ENCODE measurements at places on chromosomes 7 and 10. TPM values are rescaled to one million over a fixed set of nuclear protein-coding genes. Genes with fewer than 3 reads are reported as not detected.

GRCh38 chr7:43619213-43620012, 36.5 kb downstream of the STK17A start:
- H3K4me3 ChIP-seq, result no peak overlapping the region
- peaks cover 10% of the 10 kb centered on the region for H3K4me1 ChIP-seq
- peaks cover 70% of the 10 kb centered on the region for H3K36me3 ChIP-seq
- no peak overlapping the region for H3K27ac ChIP-seq

DNA sequence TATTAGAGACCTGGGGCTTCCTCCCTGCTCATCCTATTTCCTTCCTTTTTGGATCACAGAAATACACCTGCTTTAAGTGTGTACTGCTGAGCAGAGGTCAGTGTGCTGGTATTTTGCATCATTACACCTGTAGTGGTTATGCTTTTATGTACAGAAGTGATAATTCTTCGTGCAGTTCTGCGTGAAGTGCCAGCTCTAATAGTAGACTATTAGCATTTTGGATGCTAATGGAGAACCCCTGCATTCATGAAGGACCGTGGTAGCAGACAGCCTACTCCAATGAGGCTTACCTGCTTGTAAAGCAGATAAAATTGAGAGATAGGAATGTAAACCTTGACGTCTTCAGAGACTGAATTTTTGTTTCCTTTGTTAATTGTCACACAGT, 114.3 kb downstream of the CDK14 start:
- peaks cover 12% of the 10 kb centered on the region for H3K4me1 ChIP-seq
- no peak for DNase-seq
- no peaks in the 10 kb centered on the region for H3K36me3 ChIP-seq
- no peak overlapping the region for H3K27ac ChIP-seq

DNA sequence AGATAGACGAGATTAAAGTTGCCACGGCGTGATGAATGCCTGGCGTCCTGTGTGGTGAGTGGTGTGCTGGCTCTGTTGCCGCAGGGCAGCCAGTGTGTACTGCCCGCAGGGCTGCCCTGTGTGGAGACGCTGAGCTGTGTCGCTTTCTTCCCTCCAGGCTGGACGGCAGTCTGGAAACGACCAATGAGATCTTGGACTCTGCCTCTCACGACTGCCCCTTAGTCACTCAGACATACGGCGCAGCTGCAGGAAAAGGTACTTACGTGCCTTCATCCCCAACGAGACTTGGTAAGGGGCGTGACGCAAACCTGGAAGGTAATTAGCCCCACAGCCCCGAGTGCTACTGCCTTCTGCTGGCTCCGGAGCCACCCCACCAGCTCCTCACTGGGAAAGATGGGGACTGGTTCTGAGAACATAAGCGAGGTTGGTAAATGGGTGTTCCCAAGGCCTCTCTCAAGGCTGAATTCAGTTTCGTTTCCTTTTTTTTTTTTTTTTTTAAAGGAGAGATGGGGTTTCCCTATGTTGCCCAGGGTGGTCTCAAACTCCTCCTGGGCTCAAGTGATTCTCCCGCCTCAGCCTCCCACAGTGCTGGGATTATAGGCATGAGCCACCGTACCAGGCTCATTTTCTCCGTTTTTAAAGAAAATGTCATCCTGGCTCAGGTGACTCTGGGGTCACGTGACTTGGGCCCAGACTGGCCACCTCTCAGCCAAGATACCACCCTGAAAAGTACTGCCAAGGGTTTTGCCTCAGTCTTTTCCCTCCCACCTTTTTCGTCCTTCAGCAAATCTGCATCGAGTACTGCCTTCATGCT, 39.6 kb downstream of the WIPI2 start:
- no peak for DNase-seq
- no peaks in the 10 kb centered on the region for H3K4me1 ChIP-seq
- no peak overlapping the region for H3K27ac ChIP-seq

DNA sequence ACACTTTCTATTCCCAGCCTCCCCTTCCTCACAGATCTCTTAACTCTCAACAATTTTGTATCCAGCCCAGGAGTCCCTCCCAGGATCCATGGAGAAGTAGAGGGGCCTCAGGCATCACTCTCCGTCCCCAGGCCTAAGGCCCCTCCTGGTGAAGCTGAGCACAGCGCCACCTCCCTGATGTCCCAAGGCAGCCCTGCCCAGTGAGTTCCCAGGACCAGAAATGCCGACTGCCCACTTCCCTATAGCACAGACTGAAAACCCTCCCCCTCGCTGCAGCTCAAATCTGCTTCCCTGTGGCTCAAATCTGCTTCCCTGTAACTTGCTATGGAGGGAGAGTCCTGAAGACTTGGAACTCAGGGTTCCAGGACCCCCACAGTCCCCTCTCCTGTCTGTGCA, 35.6 kb downstream of the YKT6 start:
- H3K4me1 ChIP-seq, result no peaks in the 10 kb centered on the region
- no peak overlapping the region for H3K4me3 ChIP-seq
- peaks cover 7% of the 10 kb centered on the region for H3K27me3 ChIP-seq
- H3K27ac ChIP-seq, result no peak overlapping the region
- DNase-seq, result no peak
- no peaks in the 10 kb centered on the region for H3K36me3 ChIP-seq

GRCh38 chr10:84205049-84205852, 10.9 kb downstream of the CDHR1 start:
- no peaks in the 10 kb centered on the region for H3K36me3 ChIP-seq
- no peaks in the 10 kb centered on the region for H3K4me1 ChIP-seq
- no peak overlapping the region for H3K27ac ChIP-seq
- no peak overlapping the region for H3K4me3 ChIP-seq
- DNase-seq, result no peak

DNA sequence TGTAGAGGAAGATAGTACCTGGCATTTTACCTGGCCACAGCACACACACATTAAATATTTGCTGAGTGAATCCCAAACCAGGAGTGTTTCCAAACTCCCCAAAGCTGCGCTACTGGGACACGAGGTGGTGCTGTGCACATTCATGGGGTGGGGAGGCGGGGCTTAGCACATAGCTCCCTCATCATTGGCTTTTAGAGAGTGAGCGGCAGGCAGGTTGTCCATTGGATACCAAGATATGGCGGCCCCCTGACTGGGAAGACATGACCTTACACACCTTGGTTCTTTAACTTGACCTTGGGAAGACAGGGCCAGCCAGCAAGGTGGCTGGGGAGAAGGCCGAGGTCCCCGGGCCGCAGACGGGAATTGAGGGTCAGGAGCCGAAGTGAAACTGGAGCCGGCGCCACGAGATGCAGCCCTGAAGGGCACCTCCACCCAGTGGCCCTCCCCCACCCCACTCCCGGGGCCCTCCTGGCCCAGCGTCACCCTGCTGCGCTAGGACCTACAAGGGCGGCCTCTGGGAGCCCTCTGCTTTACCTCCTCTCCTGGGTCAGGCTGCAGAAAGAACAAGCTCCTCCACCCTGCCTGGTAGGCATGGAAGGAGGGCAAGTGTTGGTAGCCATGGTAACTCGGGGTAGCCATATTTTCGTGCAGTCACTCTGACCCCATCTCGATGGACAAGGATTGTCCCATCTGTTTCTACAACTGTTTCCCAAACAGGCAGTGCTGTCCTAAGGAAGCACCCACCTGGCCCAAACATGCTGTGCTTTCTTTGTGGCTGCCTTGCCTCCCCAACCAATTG, 24.0 kb downstream of the TMEM176A start:
- H3K4me1 ChIP-seq, result no peaks in the 10 kb centered on the region
- DNase-seq, result no peak
- peaks cover 4% of the 10 kb centered on the region for H3K27me3 ChIP-seq
- H3K27ac ChIP-seq, result no peak overlapping the region
- no peak overlapping the region for H3K4me3 ChIP-seq

DNA sequence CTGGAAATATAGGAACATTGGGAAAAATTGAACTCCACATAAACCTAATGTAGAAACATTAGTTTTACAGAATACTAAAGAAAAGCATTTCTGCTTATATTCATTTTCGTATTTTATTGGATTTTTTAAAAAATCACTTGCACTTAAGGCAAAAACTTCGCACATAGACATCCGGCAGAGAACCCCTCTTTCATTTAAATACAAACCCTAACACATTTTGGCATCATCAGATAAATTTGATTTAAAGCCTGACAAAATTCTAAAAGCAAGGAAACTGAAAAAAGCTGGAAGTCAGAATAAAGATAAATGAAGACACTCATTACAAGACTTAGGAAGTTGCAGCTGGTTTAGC, 396 bp upstream of the EXOC4 start:
- peaks cover 8% of the 10 kb centered on the region for H3K4me1 ChIP-seq
- H3K36me3 ChIP-seq, result no peaks in the 10 kb centered on the region
- DNase-seq, result no peak

RELN gene
- not detected for total RNA-seq

- H3K36me3 ChIP-seq, result no peaks in the 10 kb centered on the region
- H3K4me1 ChIP-seq, result no peaks in the 10 kb centered on the region
- no peak overlapping the region for H3K4me3 ChIP-seq
- no peaks in the 10 kb centered on the region for H3K27me3 ChIP-seq
- no peak overlapping the region for H3K27ac ChIP-seq
- no peak for DNase-seq
Observed at GRCh38 chr7:144527051-144527471, 123.6 kb upstream of the NOBOX start.

- peaks cover 26% of the 10 kb centered on the region for H3K4me1 ChIP-seq
- no peak overlapping the region for H3K27ac ChIP-seq
- H3K27me3 ChIP-seq, result peaks cover 21% of the 10 kb centered on the region
- no peaks in the 10 kb centered on the region for H3K36me3 ChIP-seq
Observed at GRCh38 chr10:114046087-114046458, 2.4 kb downstream of the ADRB1 start.

SORCS1 gene
- total RNA-seq, result not detected

Measured in SJSA1 (cell line).